ENCODE measurements at places on chromosomes 3 and 15.

DNA sequence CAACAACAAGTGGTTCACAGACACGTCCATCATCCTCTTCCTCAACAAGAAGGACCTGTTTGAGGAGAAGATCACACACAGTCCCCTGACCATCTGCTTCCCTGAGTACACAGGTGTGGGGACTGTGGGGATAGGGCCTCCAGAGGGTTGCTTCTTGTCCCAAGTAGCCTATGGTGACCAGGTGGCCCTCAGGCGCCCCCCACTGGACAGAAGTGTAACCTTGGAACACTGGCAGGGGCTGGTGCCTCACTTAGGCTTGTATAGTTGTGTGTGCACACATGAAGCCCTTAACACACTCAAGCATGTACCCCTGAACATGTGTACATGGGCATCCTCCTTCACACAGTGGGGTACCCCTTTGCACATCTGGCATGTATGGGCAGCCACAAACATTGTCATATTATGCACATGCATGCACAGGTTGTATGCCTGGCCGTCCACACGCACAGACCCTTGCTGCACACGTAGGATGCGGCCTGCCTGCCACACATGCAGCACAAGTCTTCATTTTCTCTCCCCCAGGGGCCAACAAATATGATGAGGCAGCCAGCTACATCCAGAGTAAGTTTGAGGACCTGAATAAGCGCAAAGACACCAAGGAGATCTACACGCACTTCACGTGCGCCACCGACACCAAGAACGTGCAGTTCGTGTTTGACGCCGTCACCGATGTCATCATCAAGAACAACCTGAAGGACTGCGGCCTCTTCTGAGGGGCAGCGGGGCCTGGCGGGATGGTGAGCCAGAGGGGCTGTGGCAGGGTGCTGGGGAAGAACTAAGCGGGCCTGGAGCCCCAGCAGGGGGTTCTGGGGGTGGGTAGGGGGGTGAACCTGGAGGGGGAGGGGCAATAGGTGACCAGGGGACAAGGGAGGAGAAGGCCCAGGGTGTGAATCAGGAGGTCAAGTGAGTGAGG, 11.7 kb upstream of the SEMA3B start:
- DNase-seq: peak; percentile 51

DNA sequence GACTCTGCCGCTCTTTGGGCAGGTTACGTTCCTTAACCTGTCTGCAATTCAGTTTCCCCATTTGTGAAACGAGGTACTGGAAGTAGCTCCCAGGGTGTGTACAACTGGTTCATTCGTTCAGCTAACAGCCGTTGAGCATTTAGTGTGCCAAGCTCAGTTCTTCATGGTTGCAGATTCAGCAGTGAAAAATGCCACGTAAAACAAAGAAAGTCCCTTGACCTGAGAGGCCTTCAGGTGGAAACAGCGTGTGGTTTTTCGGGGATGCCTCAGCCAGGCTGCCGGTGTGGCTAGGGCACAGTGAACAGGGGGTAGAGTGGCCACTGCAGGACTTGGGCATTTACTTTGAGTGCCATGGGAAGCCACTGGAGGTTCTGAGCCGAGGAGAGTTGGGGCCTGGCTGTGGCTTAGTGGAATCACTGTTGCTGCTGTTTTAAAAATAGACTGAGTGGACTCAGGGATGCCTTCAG, 4.7 kb downstream of the SYNM start:
- no peak for DNase-seq

- no peak for DNase-seq
These were observed 9.6 kb upstream of the SLCO2A1 start for GRCh38 chr3:134039161-134039862.

- no peak for DNase-seq
These were observed 503.9 kb upstream of the NR2F2 start for GRCh38 chr15:95826412-95827195.

- no peak for DNase-seq
These were observed 91.0 kb downstream of the EPHB1 start for GRCh38 chr3:134885877-134886621.

DNA sequence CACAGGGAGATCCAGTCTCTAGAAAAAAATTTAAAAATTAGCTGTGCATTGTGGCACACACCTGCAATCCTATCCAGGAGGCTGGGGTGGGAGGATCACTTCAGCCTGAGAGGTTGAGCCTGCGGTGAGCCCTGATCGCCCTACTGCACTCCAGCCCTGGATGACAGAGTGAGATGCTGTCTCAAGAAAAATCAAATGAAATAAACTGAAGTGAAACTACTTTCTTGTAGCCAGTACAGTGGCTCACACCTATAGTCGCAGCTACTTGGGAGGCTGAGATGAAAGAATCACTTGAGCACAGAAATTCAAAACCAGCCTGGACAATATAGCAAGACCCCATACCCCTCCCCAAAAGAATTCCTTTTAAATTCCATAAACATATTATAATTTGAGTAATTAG, 35.4 kb downstream of the SMARCC1 start:
- DNase-seq: no peak

DNA sequence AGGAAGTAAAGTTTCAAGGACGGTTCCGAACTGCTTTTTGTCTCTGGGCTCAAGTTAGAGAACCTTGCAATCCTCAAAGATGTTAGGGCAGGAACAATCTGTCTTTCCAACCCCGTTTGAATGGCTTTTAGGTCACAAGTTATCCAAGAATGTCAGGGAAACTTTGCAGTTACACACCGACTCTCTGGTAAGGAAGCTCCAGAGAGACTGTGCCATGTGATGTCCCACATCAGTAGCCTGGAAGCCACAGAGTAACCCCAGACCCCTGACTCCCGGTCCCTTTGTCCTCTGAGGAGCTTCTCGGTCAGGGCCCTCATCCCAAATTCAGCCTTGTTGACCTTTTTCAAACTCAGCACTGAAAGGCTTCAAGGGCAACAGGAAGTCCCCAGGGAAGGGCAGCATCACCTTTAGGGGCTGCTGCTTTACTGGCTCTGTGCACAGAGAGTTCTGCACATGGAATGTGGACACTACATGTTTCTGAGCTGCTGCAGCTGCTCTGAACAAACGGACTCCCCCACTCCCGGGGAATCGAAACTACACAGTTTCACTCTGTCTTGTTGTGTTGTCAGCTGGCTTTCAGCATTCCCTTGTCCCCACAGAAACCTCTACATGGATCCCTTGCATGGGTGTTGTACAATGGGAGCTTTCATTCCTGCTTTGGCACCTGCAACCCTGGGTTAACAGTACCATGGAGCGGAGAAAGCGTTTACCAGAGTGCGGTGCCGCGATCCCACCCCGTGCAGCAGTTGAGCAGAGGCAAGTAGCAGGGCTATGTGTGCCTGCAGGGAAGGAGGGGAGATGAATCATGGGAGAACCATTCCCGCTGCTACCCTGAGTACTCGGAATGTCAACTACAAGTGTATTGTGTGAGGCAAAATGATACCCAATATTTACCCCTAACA, 408.2 kb upstream of the THBS1 start:
- no peak for DNase-seq

GRCh38 chr3:150996731-150997130, 24.2 kb upstream of the CLRN1 start:
- DNase-seq: no peak

DNA sequence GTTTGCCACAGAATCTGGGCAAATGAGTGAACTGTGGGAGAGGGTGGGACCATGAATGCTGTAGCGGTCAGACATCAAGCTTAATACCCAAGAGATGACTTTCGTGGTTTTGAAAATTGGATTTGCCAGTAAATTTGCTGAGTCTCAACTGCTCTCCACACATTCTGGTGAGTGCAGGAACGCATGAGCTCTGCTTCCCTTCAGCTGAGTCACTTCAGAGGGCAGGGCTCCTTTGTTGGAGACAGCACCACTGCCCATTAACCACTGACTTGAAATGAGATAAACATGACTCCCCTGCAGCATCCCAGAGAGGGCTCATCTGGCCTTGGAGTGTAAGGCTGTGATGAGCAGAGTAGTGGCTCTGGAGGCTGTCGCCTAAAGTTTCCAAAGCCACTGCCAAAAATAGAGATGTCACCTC, 22.6 kb downstream of the RARRES1 start:
- DNase-seq: no peak

- peak; percentile 59 for DNase-seq
These were observed 1.3 kb downstream of the ARL6IP5 start for GRCh38 chr3:69085833-69086722.

DNA sequence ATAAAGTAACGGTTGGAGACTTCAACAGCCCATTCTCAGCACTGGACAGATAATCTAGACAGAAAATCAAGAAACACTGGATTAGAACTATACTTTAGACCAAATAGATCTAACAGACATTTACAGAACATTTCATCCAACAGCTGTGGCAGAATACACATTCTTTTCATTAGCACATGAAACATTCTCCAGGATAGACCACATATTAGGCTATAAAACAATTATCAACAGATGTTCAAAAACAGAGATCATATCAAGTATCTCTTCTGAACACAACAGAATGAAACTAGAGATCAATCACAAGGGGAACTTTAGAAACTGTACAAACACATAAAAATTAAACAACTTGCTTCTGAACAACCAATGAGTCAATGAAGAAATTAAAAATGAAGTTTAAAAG, 133.3 kb downstream of the ADAM10 start:
- DNase-seq: no peak

GRCh38 chr3:15924914-15925313, 127.1 kb upstream of the ANKRD28 start:
- DNase-seq: no peak

DNA sequence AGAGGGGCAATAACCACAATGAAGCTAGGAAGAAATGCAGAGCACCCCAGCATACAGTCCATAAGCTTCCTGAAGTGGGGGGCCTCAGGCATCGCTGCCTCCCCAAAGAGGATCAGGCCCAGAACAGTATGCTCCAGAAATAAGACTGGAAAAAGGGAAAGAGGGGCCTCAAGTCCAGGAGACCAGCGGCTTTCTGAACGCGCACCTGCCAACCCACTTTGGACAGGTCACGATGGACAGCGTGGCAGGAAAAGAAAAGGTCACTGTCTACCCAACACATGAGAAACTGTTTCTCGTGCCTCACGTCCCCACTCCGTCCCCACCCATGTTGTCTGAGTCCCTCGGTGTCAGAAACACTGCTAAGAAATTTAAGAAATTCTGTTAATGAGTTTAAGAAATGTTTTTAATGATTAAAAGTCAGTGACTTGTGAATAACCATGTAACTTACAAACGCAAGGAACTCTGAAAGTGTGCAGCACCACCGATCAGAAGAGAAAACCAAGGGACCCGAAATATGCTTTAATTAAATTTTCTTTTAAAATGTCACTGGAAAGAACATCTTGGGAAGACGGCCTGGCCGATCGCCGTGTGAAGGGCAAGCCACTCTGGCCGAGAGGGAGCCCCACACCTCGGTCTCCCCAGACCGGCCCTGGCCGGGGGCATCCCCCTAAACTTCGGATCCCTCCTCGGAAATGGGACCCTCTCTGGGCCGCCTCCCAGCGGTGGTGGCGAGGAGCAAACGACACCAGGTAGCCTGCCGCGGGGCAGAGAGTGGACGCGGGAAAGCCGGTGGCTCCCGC, 1.7 kb upstream of the PPARG start:
- no peak for DNase-seq

DNA sequence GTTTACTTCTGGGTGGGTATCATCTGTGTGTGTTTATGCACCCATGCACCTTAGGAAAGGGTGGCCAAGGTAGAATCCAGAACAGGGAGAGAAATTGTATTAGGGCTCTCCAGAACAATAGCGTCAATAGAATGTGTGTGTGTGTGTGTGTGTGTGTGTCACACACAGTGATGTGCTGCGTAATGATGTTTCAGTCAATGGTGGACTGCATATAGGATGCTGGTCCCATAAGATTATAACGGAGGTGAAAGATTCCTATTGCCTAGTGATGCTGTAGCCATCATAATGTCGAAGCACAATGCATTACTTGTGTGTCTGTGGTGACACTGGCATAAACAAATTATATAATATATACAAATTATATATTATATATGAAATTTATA, 69.3 kb upstream of the PRR23C start:
- no peak for DNase-seq

GRCh38 chr3:151751161-151751560, 17.4 kb downstream of the AADACL2 start:
- no peak for DNase-seq

DNA sequence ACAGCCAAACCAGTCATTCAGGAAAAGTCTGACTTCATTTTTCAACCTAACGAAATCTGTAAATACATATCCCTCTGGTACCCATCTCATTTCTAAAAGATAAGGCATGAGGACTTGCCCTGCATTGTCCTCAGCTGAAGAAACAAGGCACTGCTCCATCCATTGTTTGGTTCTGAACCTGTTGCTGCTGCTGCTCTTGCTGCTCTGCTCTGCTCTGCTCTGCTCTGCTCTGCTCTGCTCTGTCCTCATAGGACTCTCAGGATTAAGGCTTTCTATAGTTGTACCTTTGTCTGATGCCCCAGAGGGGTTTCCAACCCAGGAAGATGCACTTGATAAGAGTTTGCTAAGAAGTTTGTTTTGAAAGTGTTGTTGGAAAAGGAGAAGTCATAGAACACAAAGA, 38.2 kb downstream of the CMSS1 start:
- DNase-seq: no peak

DNA sequence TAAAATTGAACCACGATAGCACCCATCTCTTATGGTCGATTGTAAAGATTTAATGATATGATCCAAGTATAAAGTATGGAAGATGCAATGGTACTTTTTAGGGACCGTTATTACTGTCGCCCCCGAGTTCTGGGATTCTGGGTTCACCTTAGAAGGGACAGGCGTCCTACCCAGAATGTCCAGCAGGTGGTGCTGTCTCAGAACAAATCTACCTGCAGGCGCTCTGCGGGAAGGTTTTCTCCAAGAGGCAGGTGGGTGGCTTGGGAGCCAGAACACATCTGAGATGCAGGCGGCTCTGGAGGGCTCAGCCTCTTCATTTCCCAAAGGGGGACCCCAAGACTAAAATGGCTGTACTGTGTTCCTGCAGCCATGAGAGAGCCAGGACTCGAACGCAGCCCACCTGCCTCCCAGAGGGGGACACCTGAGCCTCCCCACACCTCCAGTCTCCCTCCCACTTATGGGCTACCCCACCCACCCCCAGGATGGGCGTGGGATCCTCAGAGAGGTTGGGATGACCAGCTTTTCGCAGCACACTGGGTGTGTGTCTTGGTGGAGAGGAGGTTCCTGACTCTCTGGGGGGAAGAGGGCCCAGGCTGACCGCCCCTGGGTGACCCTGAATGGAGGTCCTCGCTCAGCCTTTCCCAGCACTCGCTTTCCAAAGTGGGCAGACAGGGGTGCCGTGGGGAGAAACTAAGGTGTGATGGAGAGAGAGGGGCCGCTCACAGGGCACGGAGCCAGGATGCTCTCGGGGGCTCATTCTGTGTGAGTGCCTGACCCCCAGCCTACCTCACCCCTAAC, 28.1 kb upstream of the CORO2B start:
- DNase-seq: peak; percentile 80
